Mammary epithelial cell (primary cell): ENCODE measurements at places on chromosomes 1 and 21. TPM values are rescaled to one million over a fixed set of nuclear protein-coding genes. Genes with fewer than 3 reads are reported as not detected.

- no peak for DNase-seq
These were observed 352.4 kb downstream of the USP25 start for GRCh38 chr21:16082038-16082816.

- DNase-seq = no peak
These were observed 61.2 kb downstream of the TOR1AIP2 start for GRCh38 chr1:179816196-179816960.

DNA sequence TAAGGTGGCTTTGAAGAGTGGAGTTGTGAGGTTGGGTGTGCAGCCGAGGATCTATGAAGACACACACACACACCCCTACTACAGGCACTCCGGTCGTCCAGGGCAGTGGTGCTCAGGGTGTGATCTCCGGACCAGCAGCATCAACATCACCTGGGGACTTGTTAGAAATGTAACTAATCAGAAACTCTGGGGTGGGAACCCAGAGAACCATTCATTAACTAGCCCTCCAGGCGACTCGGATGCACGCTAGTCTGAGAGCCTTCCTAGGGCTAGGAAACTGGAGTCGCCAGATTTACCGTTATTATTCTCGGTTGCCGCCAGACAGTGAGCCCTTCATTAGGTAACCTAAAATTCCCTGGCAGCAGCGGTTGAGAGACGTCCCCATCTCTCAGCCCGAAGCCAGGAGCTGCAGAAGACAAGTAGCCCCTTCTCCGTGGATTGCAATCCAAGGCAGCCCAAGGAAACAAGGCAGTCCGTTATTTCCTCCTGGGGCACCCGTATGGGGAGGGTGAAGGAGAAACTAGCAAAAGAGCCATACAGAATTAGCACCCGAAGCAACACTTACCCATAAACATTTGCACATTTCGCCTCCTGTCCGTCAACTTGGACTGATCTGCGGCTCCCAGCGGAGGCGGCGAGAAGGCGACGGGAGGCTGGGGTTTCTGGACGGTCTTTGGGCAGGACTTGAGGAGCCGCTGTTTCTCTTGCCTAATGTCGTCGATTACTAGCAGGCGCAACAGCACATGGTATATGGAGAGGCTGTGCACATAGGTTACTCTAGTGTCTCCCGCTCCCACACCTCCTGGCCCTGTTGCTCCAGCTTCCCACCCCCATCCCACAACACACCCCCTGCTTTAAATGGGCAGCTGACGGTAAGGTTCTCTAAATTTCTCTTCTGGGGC lies 2.9 kb upstream of the CCN1 start:
- DNase-seq = peak; percentile 17

GRCh38 chr1:67792741-67793458 lies 40.4 kb downstream of the GNG12 start:
- DNase-seq = no peak

- peak; percentile 25 for DNase-seq
These were observed 104.8 kb downstream of the SLC45A1 start for GRCh38 chr1:8422510-8423268.

DNA sequence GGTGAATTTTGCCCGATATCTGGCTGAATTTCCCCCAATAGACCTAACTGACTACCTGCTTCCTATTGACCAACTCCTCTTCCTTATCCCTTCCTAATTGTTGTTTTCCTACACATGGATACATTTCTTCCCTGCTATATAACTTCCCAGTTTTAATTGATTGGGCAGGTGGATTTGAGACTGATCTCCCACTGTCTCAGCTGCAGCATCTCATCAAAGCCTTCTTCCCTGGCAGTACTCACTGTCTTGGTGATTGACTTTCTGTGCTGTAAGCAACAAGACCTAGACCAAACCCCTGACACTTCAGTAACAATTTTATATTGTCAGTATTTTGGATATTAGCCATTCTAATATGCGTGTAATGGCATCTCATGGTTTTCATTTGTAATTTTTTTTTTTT lies 11.3 kb upstream of the PLA2G2A start:
- no peak for DNase-seq

DNA sequence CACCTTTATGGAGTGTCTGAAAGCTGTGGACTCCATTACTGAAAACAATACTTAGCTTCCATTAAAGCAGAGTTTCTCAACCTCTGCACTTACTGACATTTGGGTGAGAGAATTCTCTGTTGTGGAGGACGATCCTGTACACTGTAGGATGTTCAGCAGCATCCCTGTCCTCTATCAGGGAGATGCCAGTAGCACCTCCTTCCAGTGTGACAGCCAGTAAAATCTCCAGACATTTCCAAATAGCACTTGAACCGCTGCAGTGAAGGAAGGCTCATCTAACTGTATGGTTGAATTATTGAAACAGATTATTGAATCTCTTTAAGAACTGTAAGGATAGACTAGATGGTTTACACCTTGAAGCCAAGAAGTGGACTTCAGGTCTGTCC lies 3.1 kb downstream of the PRDM2 start:
- no peak for DNase-seq

DNA sequence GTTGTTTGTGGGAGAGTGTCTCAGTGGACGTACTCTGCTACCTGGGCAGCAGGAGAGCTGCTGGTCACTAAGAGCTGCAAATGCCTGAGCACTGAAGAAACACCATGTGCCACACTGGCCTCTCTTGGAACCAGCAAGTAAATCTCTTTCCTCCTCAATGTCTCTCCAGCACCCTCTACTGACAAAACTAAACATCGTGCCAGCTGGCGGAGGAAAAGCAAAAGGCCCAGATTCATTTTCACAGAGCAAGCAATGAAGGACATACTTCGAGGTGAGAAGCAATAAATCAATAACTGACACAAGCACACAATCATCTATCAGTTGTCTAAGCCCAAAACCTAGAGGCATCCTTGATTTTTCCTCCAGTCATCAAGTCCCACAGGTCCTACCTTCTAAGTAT lies 78.1 kb downstream of the RERE start:
- DNase-seq = no peak

DNA sequence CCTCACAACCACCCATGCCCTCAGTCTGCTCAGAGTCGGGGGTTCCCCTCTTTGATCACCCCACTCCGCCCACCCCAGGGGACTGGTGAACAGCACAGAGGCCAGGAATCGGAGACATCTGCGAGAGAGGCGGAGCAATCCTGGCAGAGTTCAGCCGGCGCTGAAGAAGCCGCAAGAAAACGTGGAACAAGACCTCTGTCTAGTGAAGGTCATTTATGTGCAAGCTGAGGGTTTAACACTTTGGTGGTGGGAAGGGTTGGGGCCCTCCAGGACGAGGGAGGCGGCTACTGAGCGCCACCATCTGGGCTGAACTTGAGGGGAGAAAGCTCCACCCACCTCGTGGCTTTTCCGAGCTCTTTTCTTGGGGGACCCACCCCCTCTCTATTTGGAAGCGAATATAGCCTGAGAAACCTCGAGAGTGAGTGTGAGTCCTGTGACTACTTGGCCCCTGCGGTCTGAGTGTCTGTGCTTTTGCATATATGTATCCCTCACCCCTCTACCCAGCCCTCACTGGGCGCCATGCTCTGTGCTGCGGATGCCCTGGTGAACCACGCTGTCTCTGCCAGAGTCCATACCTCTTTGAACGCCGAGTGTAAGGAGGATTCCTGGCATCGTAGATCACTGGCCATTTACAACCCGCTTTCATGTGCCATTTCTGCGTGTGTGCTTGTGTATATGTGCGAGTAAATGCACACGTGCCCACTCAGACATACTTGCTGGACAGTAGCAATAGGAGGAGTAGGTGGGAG lies 1.2 kb upstream of the EPHA10 start:
- no peak for DNase-seq

Gene RNU1-4
- under 0.01 TPM for total RNA-seq

DNA sequence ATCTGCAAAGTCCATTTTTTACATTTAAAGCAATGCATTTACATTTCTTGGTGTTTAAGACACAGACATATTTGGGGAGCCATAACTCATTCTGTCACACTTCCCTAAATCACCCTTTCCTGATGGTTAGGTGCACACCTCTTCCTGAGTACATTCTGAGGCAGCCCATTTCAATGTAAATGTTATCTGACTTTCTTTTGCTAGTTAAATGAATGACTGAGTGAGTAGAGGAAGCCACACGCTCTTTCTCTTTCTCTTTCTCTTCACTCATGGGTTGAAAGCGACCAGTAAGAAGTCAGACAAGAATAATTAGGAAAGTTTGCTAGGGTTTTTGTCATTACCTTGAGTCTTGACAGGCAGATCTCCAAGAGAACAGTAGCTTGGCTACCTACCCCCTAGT lies 143.1 kb downstream of the S1PR1 start:
- DNase-seq = no peak

GRCh38 chr1:117967477-117967876 lies 37.9 kb downstream of the WDR3 start:
- peak; percentile 22 for DNase-seq

DNA sequence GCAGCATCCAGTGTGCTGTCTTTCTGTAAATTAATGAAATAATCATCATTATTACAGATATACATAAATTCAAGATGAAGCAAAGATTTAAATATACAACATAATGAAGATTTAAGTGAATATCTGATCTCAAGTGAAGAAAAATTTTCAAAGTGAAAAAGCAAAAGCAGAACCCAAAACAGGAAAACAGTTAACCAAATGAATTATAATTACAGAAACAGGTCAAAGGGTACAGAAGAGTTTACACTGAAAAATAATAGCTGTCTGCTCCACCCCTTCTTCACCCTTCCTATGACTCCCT lies 44.8 kb upstream of the GTF2B start:
- DNase-seq = no peak

Gene SH3D21
- 7.8 TPM for total RNA-seq

- DNase-seq = no peak
These were observed 277.2 kb upstream of the GJB5 start for GRCh38 chr1:34477632-34478141.

Gene VWA1
- 27.3 TPM for total RNA-seq

Gene CNR2
- not detected for total RNA-seq

DNA sequence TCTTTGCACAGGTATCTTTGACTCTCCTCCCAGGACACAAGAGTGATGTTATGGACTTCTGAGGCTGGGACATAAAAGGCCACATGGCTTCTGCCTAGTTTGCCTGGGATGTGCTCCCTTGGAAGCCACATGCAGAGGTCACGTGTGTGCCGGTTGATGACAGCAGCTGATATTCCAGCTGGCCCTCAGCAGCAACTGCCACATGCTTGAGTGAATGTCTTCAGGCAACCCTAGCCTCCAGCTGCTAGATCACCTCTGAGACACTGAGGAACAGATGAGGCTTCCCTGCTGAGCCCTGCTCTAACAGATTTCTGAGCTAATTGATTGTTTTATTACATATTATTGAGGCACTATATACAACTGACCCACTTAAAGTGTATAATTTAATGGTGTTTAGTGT lies 11.6 kb upstream of the AKR7A3 start:
- no peak for DNase-seq

GRCh38 chr21:40976198-40977109 lies 129.5 kb upstream of the DSCAM start:
- no peak for DNase-seq

GRCh38 chr1:207289756-207290155 lies 31.7 kb upstream of the CD55 start:
- no peak for DNase-seq

- no peak for DNase-seq
These were observed 213.0 kb downstream of the CAMTA1 start for GRCh38 chr1:6998267-6998666.

- no peak for DNase-seq
These were observed 126.1 kb downstream of the PSMG1 start for GRCh38 chr21:39057121-39057520.

Gene VPS26C
- total RNA-seq = 54.8 TPM

- peak; percentile 77 for DNase-seq
These were observed 132.4 kb downstream of the EDEM3 start for GRCh38 chr1:184622136-184622823.

DNA sequence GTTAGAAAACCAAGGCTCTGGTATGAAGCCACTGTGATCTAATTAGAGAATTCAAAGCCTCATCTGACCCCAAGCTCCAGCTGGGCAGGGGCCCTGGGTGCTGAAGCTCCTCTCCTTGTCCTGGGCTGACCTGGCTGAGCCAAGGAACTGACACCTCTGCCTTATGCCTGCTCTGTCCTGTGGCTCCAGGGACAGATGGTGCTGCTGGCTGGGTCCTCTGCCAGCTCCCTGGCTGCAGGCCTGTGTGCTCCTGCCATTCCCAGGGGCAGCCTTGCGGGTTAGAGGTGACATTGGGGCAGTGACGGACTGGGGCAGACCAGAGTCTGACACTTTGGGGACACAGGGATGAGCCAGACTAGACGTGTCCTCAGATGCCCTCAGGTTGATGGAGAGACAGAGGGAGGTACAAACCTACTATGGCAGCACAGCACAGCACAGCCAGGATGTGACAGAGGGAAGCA lies 11.8 kb downstream of the ACOT11 start:
- DNase-seq = no peak

DNA sequence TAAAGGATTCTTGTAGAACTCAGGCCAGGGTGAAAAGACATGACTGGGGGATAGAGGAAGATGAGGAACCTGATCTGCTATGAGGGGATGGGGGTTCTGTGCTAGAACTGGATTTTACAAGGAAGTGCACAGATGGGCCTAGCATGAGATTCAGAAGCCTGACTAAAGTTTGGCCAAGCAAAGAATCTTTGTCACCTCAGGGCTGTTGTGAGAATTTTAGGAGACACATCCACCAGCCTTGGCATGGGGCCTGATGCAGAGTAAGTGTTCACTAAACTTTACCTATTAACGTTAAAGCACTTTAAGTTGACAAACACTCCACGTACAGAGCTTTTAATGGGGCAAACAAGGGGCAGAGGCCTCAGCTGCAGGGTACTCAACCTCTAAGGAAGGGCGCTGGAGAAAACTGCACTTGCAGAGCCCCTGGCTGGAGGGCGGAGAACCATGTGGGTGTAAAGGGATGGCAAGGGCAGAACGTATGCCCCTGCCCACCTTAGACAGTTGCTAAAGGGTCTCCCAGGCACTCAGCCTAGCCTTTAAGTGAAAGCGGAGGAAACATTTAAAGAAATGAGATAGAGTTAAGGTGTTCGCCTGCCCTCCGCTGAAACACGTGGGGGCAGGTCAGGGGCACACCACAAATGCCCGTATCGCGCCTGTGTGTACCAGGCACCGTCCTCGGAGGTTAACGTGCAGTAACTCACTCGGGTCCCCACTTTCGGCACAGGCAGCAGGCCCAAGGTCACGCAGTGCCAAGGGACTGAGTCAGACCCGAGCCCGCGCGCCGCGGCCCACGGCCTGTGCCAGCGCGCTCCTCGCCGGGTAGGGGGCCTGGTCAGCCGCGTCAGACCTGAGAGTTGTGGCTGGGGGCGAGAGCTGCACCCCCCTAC lies 990 bp upstream of the MRPS6 start:
- no peak for DNase-seq

Gene KRTAP13-1
- not detected in 2 replicates for total RNA-seq

GRCh38 chr1:85756864-85757263 lies 48.6 kb upstream of the ZNHIT6 start:
- no peak for DNase-seq
